ENCODE measurements at places on chromosomes 5 and 9. TPM values are rescaled to one million over a fixed set of nuclear protein-coding genes. Genes with fewer than 3 reads are reported as not detected.

DNA sequence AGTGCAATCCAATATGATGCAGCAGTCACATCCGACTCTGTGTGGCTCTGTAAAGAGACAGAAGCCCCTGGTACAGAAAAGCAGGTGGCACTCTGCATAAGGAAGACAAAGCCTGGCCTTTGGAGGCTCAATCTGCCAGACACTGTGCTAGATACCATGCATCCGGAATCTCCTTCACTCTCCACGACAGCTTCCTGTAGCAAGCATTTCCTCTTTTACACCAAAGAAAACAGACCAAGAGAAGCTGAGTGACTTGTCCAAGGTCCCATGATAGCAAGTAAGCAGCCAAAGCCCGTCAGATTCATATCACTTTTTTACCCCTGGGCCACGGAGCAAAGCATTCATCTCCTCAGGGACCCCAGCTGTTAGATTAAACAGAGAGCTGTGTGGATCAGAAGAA is 64.2 kb upstream of the SMIM23 start:
- no peak for DNase-seq

GRCh38 chr5:82523633-82524032 is 245.5 kb upstream of the RPS23 start:
- DNase-seq: no peak

- no peak for DNase-seq
These were observed 327.4 kb downstream of the SH3GL2 start for GRCh38 chr9:17906176-17906840.

- DNase-seq: no peak
These were observed 65.4 kb downstream of the TSPAN17 start for GRCh38 chr5:176712546-176713304.

DNA sequence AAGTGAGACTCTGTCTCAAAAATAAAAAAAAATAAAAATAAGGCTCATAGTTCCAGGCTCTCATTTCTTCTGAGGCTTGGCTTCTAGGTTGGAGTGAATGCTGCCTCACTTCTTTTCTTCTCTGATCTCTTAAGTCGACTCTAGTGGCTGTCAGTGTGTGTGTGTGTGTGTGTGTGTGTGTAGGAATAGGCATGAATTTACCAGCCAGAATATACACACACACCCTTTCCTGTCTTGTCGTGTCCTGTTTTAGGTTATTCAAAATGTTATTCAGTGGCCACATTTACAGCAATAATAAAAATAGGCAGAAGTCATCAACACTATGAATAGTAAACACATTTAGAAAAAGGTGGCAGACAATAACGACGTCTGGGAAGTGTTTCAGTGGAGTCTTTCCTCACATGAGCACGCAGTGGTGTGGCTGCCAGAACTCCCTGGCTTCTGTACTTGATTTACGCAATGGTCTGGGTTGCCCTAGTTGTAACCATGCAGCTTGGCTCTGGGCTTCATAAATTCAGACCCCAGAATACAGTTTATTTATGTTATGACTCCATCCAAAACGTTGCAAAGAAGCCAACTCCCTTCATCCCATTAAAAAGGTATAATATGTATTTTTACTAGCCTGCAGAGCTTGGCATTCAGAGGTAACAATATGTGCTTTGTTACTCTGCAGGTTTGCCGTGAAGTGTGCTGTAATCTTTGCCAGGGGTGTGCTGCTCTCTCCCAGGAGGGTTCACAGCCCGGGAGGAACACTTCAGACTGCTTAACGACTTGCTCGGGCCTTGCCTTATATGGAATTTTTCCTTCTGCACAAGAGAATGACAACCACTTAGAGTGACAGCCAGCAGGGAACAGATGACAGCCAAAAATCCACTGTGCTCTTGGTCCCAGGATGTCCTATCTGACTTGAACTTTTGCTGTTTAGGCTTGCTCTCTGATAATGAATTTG is 34.4 kb upstream of the PALM2AKAP2 start:
- DNase-seq: peak; percentile 79

DNA sequence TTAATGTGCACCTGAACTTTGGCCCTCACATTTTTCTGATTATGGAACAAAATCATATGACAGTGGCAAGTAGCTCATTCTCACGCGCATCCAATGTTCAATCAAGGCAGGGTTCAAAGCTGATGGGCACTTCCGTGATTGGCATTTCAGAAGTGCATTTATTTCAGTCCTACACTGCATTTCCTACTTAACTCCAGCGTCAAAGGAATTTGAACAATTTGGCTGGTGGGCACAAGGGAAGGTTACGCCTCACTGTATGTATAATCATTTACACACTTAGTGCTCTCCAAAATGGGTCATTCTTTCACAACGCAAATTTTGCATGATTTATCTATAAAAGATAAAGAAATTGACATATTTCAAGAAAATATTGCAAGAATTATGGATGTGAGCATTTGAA is 167.9 kb upstream of the VLDLR start:
- no peak for DNase-seq

DNA sequence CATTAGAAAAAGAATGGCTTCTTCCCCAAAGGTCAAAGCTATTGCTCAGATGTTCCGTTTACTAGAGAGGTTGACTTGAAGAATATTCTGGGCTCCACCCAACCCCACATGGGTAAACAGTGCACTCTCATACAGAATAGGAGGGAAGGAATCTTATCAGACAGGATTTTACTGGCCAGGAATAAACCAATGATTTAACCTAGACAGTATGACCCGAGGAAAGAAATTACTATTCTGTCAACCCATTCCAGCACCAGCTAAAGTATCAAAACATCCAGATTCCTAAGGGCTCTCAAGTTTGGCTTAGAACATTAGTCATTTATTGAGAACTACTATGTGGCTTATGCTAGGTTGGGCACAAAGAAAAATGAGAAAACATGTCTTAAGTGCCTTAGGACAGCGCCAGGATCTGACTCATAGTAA is 493.6 kb upstream of the KLF4 start:
- peak; percentile 44 for DNase-seq

DNA sequence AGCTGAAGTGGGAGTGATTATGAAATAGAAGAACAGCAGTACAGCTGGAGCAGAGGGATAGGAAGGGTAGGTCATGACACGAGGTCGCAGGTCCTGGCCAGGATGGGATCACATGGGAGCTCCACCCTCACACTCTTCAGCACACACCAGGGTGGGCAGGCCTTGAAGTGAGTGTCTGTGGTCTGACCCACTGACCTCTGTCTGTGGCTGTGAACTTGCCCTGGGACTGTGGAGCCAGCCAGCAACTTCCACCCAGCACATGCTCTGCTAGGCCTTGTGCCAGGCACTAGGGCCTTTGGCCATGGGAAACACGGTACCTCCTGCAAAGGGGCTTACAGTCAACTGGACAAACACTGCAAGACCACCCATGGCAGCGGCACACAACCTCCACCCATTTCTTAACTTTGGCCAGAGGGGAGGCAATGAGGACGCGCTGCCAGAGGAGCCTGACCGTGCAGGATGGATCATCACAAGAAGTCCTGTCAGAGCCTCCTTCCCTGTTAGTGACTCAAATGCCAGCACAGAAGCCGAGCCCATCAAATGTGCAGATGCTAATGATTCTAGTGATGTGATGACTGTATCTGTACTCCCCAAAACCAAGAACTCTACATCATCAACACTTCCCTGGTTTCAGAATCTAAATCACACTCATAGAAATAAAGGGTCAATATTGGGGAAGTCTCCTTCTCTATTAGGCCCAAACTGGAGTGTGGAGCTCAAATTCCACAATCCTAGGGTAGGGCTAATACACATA is 113.6 kb downstream of the DPYSL3 start:
- DNase-seq: no peak

DNA sequence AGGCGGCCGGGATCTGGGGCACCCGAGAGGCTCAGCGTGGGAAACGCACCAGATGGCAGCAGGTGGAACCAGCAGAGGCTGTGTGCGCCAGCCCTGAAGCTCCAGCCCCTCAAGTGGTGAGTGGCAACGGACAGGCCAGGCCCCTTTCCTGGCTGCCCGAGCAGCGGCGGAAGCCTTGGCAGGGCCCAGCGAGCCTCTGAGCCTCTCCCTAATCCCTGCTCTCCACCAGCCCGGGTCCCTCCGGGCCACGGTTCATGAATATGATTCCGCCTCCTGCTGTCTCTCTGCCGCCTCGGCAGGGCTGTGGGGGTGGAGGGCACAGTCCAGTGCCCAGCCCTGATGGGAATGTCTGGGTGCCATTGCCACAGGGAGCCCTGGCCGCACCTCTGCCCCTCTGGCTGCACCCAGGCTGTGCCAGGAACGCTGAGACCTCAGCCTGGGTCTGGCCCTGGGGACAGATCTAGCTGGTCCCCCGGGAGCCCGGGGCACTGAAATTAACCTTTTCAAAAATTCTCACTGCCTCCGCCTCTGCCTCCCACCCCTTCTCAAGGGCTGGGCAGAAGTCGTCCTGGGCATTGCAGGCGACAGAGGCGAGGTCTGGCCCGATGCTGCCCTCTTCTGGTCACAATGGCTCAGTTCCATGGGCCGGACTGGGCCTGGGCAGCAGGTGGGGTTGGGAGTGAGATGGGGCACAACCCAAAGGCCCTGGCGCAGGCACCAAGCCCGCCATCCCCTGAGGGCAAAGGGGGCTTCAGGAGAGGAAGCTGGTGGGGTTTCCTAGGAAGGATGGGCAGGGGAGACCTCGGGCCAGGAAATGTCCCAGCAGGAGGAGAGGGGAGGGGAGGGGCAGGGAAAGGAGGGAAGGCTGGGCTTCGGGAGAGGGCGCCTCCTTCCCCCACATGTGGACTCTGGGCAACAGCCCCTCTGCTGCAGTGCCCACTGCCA is 20.3 kb downstream of the CCDC187 start:
- peak; percentile 23 for DNase-seq

DNA sequence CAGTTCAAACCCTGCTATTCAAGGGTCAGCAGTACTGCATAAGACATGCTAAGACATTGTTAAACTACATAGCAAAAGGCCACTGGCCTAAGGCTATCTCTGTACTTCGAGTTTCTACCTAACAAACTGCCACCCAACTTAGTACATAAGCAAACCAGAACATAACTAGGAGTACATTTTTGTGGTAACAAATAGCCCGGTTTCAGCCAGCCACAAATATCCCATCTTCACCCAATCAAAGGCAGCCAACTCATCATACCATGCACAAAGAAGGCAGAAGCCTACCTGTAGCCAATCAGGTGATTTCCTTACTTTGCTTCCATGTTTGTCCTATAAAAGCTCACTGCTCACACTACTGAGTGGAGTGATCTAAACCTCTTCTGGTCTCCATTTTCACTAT is 201.4 kb downstream of the SMARCA2 start:
- DNase-seq: peak; percentile 59

- DNase-seq: no peak
These were observed 163.3 kb upstream of the ZNF608 start for GRCh38 chr5:124909734-124910133.

GRCh38 chr5:158560170-158560569 is 539.5 kb downstream of the EBF1 start:
- DNase-seq: no peak

DNA sequence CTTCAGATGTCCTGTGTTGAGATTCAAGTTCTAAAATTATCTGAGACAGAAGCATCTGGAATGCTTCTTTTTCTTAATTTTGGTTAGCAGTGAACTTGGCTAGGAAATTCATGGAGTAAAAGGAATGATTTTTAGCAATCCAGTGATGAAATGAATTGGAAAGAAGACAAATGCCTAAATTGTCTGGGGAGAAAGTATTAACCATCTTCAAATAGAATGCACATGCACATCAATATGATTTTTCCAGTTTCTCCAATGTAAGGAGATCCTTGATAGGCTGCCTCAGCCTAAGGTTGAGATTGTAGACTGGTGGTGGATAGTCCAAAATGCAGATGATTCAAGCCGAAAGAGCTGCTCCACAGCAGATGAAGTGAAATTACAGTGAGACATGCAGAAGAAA is 106.7 kb downstream of the PCSK5 start:
- DNase-seq: no peak

DNA sequence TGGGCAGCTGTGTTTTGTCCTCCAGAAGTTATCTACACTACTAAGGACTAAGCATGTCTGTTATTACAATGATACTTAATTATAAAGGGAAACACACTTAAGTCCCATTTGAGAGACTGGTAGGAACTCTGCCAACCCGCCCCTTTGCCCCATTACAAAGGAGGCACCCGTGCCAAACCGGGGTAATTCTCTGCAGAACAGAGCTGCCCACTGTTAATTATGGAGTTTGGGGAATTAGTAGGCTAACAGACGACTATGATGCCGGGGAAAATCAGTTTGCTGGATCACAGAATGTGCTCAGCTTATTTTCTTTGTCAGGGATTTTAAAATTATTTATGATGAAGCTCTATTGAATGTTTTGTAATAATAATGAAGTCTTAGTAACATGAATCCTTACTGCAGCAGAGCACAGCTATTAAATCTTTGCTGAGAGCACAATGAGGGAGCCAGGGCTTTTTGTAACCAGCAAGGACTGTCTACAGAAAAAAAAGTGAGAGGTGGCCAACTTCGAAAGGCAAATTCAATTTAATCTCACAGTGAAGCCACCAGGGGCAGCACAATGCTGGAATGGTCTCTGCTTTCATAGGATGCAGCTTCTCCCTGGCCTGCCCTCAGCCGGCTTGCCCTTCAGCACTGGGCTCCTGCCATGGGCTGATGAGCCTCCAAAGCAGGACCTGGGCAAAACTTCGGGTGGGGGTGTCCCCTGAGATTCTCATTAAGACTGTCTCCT is 134.5 kb downstream of the GNAQ start:
- no peak for DNase-seq

DNA sequence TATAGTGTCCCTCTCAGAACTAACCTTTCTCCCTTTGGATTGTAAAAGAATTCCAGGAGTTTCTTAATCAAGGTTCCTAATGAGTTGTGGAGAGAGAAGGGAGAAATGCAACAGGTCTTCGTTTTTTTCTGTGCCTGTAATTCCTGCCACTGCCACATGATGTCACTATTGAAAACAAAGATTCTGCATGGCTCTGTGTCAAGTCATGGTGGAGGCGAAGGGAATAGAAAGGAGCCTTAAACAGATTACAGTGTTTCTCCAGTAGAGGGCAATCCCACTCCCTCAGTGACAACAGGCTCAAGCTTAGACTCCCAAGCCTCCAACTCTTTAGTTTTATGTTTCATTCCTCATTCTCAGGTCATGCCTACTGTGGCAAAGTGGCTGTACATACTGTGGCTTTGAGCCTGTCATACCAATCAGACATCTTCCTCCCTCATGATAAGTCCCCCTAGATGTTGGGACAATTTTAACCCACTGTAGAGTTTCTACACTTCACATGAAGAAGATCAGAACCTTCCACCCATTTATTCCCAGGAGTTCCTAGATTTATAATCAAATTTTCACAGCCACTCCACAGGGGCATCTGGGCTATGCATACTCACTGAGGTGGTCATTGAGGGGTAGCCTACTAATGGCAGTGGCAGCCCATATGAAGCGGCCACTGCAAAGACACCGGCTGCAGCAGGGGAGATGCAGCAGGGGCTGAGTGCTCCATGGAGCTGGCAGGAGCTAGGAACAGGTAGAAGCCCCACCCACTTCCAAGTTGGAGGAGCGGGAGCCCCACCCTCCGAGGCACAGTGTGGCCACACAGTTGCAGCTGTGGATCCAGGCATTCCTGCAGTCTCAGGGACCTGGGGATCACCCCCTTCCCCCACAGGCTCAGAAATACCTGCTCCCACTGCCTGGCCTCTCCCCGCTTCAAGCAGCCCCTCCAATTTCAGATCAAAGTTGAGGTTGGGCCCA is 97.4 kb upstream of the TRIM32 start:
- DNase-seq: no peak

The ZNF300 gene
- total RNA-seq: 7.7 TPM

The OR1J2 gene
- total RNA-seq: not detected

The PRR16 gene
- 9.1 TPM for total RNA-seq

The DNAH5 gene
- 3.2 TPM for total RNA-seq
